ENCODE measurements at places on chromosomes 11 and 22. TPM values are rescaled to one million over a fixed set of nuclear protein-coding genes. Genes with fewer than 3 reads are reported as not detected.

DNA sequence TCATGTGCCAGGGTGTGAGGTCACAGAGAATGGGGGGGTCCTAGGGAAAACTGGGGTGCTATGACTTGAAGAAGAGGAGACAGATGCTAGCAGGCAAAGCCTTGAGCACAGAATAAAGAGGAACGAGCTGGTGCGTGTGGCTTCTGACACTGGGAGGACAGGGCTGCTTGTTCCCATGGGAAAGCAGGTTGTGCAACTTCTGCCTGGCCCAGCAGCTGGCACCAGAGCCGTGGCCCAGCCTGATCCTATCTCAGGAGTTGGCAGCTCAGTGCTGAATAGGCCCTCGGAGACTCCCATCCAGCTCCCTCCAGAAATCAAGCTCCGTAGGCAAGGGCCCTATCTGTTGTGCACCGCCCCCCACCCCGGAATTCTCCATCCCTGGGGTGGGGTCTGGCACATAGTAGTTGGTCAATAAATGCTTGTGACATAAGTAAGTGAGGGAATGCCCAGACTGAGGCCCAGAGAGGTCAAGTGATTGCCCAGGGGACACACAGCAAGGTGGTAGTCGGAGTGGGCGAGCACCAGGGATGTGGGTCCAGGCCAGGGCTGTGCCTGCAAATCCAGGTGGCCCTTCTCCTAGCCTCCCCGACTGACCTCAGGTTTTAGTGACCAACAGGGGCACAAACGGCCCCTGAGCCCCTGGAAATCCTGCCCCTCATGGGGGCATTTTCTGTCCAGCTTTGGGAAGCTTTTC lies 19.5 kb upstream of the FADD start:
- no peak for DNase-seq

DNA sequence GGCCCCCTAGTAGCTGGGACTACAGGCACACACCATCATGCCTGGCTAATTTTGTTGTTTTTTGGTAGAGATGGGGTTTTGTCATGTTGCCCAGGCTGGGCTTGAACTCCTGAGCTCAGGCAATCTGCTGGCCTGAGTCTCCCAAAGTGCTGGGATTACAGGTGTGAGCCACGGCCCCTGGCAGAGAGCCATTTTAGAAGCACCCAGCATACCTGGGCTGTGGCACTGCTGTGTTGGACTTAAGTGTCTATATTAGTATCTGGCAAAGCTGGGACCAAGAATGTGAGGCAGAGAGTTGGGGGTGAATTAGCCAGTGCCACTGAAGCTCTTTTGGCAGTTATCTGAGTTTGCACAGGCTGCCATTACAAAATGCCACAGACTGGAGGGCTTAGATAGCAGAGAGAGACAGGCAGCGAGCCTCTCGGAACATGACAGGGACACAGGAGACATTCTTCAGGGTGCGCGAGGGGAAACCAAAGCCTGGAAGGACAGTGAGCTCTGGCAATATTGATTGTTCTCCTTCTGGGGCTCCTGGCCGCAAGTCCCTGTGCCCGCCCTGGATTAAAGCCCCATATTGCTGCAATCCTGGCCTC lies 87.7 kb upstream of the ALX4 start:
- DNase-seq: no peak

DNA sequence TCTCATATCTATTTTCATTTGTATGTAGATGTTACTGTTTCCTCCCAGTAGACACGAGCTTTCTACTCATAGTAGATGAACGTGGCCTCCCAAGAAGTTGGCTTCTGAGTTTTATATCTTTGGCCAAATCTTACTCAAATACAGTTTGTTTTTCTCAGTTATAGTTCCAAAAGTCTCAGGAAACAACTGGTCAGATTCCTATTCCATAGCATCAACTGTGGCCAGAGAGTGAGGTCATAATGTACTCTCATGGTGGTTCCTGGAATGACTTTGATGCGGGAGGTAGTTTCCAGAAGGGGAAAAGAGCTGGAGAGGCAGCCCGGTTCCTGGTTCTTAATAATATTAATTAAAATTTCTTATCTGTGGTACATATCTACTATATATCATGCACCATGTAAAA lies 77.3 kb downstream of the SLC17A6 start:
- DNase-seq: no peak

MUC15 gene
- total RNA-seq: 6.0 TPM

GRCh38 chr11:110513846-110514437 lies 84.2 kb downstream of the FDX1 start:
- DNase-seq: no peak

GRCh38 chr11:35600331-35600838 lies 17.9 kb upstream of the FJX1 start:
- DNase-seq: no peak

MRGPRX4 gene
- total RNA-seq: not detected

- DNase-seq: no peak
Observed at GRCh38 chr11:133164986-133165385, 367.3 kb downstream of the OPCML start.

DNA sequence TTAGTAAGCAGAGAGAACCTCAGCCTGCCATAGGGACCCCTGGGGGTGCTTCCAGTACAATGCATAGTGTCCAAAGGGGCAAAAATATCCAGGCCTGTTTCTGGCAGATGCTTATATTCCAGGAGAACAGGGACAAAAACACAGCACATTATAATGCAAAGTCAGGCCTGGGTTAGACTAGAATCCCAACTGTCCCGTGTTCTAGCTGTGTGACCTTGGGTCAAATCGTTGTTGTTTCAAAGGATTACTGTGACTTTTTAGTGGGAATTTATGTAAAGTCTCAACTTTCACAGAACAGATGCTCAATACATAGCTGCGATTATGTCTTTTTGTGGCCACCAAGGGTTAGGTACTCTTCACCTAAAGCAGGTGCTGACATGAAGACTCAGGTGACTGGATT lies 86.0 kb downstream of the USP35 start:
- DNase-seq: no peak

DNA sequence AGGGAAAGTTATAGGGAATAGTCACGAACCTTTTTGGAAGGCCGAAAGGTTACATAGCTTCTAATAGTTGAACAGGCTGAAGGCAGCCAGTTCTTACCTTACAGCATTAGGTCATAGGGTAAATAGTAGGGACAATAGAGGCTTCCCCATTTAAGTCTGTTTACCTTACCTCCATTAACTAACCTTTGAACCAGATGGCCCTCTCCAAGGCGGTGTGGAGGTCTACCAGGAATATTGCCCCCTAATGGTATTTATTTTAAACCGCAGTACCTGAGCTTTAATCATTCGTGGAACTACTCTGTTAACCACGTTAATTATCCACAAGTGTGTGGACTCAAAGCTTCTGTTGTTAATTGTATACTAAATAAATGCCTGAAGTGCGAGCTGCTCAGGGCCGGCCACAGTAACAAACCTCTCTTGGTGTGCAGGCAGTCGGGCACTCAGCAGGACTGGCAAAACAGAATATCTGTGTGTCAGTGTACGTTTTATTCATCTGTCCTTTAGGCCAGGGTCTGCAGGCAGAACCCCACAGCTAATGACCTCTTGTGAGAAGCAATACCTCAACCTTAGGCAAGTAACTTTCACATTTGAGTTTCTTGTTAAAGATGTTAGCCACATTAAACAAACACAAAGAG lies 81.7 kb downstream of the PRCP start:
- DNase-seq: no peak

DNA sequence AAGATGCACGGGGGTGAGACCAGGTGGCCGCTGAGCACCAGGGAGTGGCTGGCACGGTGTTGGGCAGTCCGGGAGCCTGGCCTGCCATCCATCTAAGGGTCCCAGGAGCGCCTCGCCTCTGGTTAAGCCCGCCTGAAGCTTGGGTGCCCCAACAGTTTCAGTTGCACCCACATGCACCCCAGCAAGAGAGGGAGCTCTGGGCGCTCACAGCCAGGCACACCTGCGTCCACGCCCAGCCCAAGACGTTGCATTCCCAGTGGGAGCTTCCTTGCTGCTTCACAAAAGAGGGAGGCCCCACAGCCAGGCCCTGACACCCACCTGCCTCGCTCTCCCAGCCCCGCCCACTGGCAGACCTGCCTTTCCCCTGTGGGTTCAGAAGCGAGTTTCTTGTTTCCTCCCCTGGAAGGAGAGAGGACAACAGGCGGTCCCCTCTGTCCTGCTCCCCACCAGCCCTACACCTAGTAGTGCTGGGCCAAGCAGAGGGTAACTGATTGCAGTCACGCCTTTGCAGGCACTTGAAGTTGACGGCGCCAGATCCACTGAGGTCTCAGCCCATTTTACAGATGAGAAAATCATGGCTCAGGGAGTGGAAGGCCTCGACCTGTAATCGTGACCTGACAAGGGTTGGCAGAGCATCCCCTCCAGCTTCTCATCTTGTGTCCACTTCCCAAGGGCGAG lies 35.4 kb downstream of the OSBPL5 start:
- DNase-seq: no peak

DNA sequence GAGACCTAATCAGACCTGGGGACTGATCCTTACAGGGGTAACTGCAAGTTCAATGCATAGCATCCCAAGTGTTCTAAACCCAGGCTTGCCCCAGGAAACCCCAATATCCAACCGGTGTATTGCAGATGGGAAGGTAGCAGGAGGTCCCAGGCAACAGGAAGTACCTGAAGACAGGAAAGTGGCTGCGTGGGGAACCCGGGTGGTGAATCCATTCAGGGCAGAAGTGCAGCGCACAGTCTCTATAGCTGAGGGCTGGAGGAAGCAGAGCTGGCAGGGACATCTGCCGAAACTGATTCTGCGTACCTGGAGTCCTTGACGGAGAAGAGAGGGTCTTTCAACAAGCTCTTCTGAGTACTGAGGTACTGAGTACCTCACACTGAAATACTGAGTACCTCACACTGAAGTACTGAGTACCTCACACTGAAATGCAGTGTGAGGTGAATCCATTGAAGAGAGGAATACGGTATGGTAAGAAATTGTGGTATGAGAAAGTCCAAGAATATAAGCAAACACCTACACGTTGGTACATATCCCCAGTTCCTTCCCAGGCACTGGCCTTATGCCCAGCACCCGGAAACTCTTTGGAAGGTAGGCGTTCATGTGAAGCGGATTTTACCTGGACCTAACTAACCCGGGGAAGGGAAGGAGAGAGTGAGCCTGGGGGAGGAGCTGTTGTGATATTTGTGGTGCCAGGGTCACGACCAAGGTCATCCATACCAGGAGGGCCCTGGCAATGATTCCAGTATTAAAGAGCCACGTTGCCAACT lies 20.1 kb downstream of the SCN4B start:
- DNase-seq: no peak

TBX1 gene
- 0.10 TPM for total RNA-seq

- DNase-seq: peak; percentile 49
Observed at GRCh38 chr11:44775366-44775984, 48.7 kb downstream of the TSPAN18 start.

DNA sequence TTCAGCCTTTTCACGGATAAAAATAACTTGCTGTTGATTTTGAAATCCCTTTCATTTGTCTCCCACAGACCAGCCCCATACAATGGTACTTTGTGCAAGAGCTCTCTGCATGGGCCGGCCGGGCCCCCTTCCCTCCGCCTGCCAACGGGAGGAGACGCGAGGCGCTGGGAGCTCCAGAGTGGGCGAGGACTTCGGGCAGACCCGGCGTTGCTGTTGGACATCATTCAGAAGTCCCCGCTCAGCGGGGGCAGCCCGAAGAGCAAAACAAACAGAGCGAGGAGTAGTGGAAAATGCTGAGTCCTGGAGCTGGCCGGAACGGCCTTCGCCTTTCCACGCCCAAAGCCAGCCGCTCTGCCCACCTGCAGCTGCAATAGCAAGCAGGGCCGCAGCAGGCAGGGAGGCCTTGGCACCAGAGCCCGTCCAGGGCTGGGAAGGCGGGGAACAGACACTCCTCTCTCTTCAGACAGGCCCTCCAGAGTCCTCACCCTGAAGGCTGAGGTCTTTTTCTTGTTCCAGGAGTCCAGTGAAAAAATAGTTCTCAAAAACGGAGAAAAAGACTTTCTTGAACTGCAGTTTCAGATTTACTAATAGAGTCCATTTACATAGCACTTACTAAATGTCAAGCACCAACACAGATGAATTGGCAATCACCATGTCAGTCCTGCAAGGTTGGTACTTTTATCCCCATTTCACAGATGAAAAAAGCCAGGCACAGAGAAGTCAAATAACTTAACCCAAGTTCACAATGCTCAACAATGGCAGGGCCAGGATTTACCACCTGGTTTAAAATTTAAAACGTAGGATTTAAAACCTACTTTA lies 135.5 kb downstream of the ETS1 start:
- DNase-seq: no peak

NPAS4 gene
- not detected for total RNA-seq

DNA sequence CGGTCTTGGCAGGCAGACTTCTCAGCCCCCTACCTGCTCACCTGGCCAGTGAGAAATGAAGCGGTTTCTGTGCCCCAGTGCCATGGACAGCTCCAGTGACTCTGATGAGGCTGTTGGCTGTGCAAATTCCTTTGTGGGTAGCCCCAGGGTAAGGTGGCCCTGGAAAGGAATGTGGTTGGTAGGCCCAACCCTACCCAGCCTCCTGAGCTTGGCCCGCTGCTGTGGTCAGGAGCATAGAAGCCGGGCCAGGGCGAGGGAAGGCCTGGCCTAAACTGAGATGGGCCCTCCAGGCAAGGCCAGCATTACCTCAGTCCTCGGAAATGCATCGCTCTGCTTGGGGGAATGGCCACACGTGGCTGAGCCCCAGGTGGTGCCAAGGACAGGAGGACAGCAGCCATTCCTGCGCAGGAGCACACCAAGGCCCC lies 16.9 kb downstream of the DAGLA start:
- DNase-seq: peak; percentile 99

GRCh38 chr11:64661146-64661545 lies 61.9 kb downstream of the NRXN2 start:
- peak; percentile 58 for DNase-seq

OR2AG2 gene
- total RNA-seq: not detected

DNA sequence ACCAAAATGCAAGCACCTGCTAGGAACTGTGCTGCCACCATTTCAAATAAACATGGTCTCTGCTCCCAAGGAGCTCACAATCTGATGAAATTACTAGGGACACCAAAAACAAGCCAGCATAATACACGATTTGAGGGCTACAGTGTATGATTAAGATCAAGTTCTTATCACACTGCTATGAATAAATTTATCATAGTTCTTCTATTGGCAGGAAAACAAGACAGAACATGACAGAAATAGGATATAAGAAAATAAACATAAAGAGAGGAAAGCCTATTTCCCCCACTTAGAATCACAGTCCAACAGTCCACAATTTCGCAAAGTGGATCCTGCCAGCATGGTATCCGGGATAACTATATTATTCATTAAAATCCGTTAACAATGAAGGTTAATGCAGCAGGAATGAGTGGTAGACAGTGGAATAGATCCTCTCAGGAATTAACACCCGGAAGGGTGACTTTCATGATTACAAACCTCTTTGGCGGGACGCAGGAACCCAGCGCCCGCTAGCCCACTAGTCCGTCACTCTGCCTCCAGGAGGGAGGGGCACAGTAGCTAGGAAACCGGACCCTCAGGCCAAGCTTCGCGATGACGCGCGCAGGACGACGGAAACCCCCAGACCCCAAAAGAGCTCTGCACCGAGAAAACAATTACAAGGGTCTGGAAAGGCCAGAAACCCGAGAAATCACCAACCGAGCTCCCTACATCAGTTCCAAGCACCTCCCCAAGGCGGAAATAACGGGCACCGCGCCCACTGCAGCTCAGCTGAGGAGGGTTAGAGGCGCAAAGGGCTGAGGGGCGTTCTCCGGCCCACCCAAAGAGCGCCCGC lies 607 bp downstream of the CCDC82 start:
- peak; percentile 75 for DNase-seq
